ENCODE measurements at places on chromosomes 1 and 21. TPM values are rescaled to one million over a fixed set of nuclear protein-coding genes. Genes with fewer than 3 reads are reported as not detected.

The SPRR2F gene
- total RNA-seq: not detected

The MAP3K7CL gene
- total RNA-seq: 20.3 TPM

The TMEM82 gene
- not detected for total RNA-seq

- no peak overlapping the region for H3K27ac ChIP-seq
- no peak overlapping the region for H3K4me3 ChIP-seq
- no peaks in the 10 kb centered on the region for H3K27me3 ChIP-seq
- DNase-seq: no peak
- no peaks in the 10 kb centered on the region for H3K4me1 ChIP-seq
Observed at GRCh38 chr1:108000620-108001111, 35.7 kb upstream of the VAV3 start.

DNA sequence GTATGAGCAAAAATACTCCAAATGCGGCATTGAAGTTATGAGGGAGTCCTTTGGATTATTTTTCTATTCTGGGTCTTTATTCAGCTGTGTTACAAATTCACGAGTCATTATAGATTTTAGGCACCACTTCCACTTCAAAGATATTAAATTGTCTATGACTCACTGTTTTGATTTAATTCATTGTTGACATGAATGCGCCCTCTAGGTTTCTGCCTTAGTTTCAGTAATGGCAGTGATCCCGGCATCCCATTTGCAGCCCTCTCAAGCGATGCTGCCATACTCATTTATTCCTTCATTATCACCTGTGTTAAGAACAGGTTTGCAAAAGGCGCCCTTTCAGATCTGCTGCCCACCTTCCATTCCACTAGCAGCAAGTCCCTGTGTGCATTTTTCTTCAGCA, 14.0 kb downstream of the RSPO1 start:
- no peak overlapping the region for H3K4me3 ChIP-seq
- no peaks in the 10 kb centered on the region for H3K36me3 ChIP-seq
- no peak for DNase-seq
- H3K27me3 ChIP-seq: no peaks in the 10 kb centered on the region
- no peaks in the 10 kb centered on the region for H3K4me1 ChIP-seq

DNA sequence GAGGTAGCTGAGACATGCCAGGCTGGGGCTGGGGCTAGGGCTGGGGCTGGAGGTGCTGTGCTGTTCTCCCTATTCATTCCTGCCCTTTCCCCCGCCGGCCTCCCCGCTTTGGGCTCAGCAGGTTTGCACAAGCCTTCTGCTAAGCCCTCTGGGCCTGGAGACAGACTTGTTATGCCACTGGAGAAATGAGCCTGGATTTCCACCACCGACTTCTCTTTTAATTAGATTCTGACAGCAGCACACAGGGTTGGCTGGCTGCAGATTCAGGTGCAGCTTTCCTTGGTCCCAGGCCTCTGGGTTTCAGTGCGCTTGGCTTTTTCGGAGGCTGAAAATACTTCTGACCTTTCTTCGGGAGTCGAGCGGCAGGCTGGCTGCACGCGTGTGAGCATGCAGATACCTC, 71.5 kb upstream of the ACTL8 start:
- no peaks in the 10 kb centered on the region for H3K27me3 ChIP-seq
- DNase-seq: no peak
- no peak overlapping the region for H3K4me3 ChIP-seq

GRCh38 chr1:100703716-100704115, 15.8 kb upstream of the VCAM1 start:
- no peak for DNase-seq
- H3K27ac ChIP-seq: peak overlapping the region; percentile 74
- H3K4me3 ChIP-seq: no peak overlapping the region
- H3K36me3 ChIP-seq: no peaks in the 10 kb centered on the region
